ENCODE measurements at places on chromosomes 6 and 20.
A peak's percentile ranks its signal among the peaks of the same experiment; 100 is the strongest.

DNA sequence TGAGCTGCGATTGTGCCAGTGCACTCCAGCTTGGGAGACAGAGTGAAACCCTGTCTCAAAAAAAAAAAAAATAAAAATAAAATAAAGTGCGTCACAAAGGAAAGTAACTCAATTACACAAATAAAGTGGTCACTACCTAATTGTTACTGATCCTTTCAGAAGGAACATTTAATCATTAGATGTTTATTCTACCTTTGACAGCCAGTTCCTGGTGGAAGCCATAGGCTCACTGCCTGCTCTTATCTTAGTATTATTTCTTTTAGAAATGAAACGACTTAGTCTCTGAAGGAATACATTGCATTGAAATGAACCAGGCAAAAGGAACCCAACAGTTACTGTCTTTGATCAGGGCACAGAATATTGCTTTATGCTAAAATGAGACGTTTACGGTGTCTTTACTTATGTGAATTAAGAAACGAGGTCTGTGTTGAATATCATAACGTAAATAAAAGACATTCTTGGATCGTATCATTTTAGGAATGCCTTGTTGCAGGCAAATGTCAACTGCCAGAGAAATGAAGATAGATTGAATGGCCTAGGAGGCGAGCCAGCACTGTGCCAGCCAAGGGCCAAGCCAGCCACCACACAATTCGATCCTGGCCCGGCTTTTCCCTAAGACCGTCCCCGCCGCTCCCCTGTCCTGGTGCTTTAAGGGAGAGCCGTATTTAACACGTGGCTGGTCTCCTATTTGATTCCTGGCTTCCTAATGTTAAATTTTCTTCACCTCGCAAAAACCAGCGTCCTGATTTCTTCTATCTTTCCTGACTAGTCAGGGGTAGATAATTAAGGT lies 136.7 kb upstream of the GMDS start:
- no peak for DNase-seq

DNA sequence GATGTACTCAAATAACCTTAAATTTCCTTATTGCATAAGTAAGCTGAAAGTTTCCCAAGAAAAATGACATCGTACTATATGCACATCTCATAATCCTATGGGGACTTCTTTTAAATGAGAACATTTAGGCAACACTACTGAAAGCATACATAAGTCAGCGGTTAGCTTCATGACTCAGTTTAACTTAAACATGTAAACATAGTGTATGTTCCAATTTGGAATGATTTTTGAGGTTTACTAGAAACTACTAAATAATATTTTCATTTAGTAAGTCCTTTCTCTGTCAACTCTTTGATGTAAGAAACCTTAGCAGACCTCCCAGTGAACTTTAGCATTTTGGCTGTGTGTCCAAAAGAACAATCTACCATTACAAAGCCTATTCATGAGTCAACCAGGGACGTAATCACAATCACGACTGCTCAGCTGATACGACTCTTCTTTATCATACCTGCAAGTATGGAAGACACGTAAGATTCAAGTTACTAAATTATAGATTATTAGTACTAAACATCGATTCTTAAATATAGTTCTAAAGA lies 19.3 kb downstream of the HIVEP2 start:
- DNase-seq = no peak

DNA sequence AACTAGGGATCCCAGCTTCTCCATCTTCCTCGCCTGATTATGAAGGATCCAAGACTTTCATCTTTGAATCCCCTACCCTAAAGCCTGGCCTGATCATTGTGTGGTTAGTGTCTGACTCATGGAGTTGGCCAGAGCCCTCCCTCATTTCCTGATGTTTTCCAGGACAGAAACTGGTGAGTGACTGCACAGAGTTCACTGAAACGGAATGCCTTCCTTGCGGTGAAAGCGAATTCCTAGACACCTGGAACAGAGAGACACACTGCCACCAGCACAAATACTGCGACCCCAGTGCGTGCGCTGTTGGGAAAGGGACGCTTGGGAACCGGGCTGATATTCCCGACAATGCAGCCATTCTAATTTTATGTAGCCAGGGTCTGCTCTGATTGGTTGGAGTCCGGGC lies 4.0 kb downstream of the CD40 start:
- no peak for DNase-seq

GRCh38 chr20:13936781-13937576 lies 53.4 kb downstream of the SEL1L2 start:
- DNase-seq = no peak

GRCh38 chr6:16318538-16318937 lies 80.2 kb downstream of the GMPR start:
- DNase-seq = no peak

DNA sequence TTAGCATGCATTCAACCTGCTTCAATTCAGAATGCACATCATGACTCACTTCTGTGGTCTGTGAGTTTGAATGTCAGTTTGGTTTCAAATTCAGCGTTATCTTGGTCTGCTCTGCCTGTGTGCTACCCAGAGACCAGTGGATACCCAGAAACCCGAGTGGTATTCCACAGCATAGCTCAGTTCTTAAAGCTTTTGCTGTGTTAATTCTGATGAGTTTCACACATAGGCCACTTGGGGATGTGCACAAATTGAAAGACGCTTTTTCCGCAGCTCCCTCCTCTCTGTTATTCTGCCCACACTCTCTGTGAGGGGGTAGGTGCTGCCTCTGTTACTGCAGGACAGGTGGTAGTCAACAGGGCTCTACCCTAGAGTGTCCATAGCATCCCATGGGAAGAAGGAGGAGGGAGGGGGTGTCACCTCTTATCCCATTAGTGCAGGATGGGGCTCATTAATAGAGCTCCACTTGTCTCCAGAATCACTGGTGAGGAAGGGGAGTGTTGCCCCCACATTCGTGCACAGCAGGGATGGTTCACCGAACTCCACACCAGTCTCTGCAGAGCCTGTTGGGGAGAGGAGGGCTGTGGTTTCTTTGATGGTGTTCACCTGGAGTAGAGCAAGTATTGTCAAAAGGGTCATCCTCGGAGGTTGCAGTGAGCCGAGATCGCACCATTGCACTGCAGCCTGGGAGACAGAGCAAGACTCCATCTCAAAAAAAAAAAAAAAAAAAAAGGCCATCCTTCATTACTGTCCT lies 29.2 kb upstream of the SDCBP2 start:
- no peak for DNase-seq

GRCh38 chr6:4372866-4373265 lies 237.5 kb upstream of the ECI2 start:
- DNase-seq = no peak

GRCh38 chr20:61810066-61810737 lies 255.5 kb downstream of the TAF4 start:
- no peak for DNase-seq

DNA sequence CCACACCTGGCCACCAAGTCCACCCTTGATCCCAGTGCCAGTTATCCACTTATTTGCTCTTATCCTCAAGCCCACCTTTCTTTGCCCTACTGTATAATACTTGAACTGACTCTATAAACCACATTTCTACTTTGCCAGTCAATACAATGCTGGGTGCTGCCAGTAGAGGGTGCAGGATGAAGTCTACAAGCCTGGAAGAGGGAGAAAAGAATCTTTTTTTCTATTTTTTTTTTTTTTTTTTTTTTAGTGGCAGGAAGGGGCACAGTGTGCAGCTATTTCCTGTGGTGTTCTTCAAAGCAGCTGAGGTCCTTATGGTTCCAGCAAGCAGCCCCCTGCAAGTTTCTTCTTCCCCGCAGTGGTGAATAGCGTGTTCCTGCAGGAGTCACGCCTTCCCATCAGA lies 22.2 kb upstream of the GABRR1 start:
- DNase-seq = no peak

- peak; percentile 56 for DNase-seq
These were observed 156.0 kb downstream of the CEBPB start for GRCh38 chr20:50346374-50347283.

- DNase-seq = no peak
These were observed 295.6 kb downstream of the UTRN start for GRCh38 chr6:144580771-144581170.

GRCh38 chr6:155384321-155384952 lies 70.2 kb upstream of the TFB1M start:
- DNase-seq = no peak

DNA sequence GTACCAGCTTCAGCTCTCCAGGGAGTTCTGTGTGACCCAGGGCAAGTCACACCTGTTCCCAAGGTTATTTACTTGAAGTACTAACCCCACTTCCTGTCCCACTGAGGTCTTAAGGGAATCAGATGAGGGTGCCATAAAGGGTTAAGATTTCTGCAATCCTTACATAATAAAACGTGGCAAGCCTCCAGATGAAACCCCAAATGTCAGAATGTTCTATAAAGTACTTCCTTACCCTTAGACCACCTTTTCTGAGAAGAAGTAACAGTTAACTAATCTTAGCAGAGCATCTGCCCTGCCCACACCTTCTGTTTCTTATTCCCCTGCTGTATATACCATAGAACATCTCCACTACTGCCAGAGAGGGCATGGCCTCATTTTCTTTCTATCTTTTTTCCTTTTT lies 6.0 kb upstream of the AVP start:
- no peak for DNase-seq

GRCh38 chr6:21587961-21588480 lies 5.5 kb upstream of the SOX4 start:
- peak; percentile 29 for DNase-seq

DNA sequence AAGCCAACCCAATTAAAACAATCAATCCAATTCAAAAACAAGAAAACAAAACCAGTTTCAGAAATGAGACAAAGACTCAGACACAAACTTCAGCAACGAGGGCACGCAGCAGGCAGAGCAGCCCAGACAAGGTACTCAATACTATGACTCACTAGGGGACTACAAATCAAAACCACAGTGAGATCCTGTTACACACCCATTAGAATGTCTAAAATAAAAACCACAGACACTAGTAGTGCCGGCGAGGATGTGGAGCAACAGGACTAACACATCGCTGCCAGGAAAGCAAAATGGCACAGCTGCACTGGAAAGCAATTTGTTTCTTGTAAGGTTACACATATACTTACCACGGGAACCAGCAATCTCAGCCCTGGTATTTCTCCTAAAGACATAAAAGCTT lies 28.4 kb upstream of the MAS1L start:
- no peak for DNase-seq

GRCh38 chr20:37223053-37223452 lies 38.6 kb downstream of the GHRH start:
- no peak for DNase-seq

GRCh38 chr6:113147544-113147943 lies 709.6 kb upstream of the MARCKS start:
- no peak for DNase-seq

DNA sequence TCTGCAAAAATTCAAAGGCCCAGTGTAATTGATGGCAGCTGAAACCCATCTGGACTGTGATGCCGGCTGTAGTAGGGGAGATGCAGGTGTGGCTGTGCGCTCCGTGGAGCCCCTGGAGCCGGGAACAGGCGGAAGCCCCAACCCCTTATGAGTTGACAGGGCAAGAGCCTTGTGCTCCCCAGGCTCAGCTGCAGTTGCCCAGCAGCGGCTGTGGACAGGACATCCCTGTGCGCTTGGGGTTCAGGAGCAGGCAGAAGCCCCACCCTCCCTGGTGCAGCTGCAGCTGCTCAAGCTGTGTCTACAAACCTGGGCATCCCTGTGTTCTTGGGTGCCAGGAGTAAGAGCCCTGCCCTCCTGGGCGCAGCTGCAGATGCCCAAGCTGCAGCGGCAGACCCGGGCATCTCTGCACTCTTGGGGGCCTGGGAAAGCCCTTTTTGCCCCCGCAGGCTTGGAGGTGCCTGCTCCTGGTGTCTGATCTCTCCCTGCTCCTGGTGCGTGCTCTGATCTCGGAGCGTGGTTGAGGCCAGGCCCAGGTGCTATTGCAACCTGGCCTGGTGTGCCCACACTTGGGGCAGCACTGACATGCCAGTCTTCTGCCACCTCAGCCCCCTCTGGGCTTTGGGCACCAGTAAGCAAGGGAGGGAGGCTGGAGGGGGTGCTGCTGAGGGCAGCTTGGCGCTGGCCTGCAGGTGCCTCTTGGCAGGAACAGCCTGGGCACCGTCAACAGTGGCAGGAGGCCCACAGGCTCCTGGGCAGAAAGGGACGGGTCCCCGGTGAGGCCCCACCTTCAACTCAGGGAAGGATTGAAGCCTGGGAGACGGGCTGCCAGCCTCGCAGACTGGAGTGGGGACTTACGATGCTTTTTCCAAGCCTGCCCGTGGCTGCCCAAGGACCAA lies 30.3 kb downstream of the OR2J2 start:
- no peak for DNase-seq

DNA sequence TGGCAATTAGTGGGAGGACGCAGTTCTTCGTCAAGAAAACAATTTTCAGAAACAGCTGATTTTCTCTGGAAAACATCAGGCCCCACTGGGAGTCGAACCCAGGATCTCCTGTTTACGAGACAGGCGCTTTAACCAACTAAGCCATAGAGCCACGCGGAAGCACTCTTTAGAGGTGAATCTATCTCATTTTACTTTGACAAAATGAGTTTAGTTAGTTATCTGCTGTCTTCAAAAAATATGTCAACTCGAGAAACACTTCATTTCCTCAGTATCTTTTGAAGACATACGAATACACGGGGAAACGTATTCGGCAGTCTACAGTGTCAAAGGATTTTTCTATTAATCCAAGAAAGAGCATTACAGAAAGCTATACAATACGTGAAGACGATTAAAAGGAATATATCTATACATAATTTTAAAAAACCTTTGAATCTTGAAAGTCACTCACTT lies 26.7 kb downstream of the GPX6 start:
- DNase-seq = no peak

- no peak for DNase-seq
These were observed 36.2 kb downstream of the PXDC1 start for GRCh38 chr6:3715285-3715684.

DNA sequence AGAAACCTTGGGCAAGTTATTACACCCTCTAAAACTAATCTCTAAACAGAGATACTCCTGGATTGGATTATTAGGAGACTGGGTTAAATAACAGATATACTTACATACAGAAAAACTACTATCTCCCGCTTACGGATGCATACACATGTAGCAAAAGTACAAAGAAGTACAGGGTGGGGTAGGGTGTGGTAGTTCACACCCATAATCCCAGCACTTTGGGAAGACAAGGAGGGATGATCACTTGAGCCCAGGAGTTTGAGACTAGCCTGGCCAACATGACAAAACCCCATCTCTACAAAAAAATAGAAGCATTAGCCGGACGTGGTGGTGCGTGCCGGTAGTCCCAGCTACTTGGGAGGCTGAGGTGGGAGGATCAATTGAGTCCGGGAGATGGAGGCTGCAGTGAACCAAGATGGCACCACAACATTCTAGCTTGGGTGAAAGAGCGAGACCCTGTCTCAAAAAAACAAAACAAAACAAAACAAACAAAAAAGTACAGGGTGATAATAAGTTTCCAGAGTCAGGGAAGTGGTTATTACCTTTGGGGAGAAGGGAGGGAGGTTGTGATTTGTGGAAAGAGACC lies 8.1 kb downstream of the PIM1 start:
- DNase-seq = no peak

GRCh38 chr6:36774331-36774730 lies 64.9 kb downstream of the CPNE5 start:
- no peak for DNase-seq

DNA sequence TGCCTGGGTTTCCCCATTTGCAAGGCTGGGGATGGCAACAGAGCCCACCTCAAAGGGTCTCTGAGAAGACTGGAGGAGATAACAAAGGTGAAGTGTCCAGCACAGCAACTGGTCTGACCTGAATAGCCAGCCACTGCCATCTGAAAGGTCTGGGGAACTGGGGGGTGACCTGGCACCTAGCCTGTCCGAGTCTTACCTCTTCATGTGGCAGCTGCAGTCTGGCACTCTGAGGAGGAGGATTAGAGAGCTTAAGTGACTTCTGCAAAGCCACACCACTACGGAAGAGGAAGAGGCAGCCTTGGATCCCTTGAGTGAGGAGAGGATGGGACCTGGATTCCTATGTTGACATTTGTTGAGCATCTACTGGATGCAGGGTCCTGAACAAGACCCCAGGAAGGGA lies 22.2 kb downstream of the C20orf203 start:
- no peak for DNase-seq

- DNase-seq = no peak
These were observed 711.1 kb downstream of the HDGFL1 start for GRCh38 chr6:23280437-23280836.
